ENCODE measurements at places on chromosomes 12 and 14.

DNA sequence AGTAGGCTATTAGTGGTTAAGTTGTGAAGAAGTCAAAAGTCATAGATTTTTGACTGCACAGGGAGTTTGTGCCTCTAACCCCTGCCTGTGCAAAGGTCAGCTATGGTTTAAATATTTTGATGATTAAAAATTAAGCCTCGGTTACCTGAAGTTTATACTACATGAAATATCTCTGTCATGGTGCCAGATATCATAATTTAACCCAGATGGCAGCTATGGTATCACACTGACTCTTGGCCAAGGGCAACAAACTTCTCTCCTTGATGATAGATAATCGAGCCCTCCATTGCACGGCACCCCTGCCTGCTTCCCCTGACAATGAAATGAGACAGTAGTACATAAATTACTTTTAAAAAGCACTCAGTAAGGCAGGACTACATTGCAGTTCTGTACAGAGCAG, 80.8 kb downstream of the SLC35F4 start:
- DNase-seq: no peak

GRCh38 chr12:120290609-120291305, 946 bp downstream of the RNU4-2 start:
- DNase-seq: no peak

GRCh38 chr12:65318186-65318685, 39.8 kb downstream of the MSRB3 start:
- no peak for DNase-seq

DNA sequence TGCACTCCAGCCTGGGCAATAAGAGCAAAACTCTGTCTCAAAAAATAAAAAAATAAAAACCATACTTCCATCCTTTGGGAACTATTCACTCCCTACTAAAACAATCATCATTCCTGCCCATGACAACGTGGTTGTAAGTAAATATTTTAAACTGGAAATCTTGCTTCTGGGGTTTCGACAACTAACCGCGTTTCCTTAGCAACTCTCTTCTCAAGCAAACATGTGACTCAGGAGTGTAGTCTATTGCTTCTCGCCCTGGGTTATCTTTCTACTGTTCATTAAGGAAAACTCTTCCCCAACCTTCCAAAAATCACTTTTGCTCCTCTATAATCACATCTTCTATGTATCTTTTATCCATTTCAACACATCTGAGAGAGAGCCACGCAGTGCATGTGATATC, 21.8 kb downstream of the APPL2 start:
- DNase-seq: no peak

- DNase-seq: no peak
Observed at GRCh38 chr14:63666335-63666734, 24.7 kb upstream of the WDR89 start.

- DNase-seq: no peak
Observed at GRCh38 chr12:54222609-54223008, 33.8 kb upstream of the SMUG1 start.

- DNase-seq: no peak
Observed at GRCh38 chr14:36270191-36270590, 50.2 kb downstream of the MBIP start.

DNA sequence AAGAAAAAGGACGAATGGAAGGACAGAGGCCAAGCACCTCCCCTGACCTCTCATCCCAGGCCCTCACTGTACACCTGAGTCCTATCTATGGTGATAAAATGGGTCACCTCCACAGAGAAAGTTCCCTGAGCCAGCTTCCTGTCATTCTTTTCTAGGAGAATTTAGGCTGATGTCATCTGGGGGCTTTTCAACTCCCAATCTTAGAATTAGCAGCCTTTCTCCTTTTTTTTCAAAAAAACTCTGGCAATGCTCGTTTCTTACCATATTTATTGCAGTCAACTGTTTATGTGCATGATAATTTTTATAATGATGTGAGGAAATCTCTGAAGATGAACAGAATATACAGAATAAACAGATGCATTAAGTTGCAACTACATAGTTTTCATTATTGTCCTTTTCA, 177.6 kb downstream of the SNAPC1 start:
- no peak for DNase-seq

- DNase-seq: no peak
Observed at GRCh38 chr12:91622037-91622436, 439.4 kb upstream of the DCN start.
